Nucleus accumbens (tissue), 56 donors: ENCODE measurements at places on chromosomes 16 and 17.
A peak's percentile ranks its signal among the peaks of the same experiment; 100 is the strongest.

DNA sequence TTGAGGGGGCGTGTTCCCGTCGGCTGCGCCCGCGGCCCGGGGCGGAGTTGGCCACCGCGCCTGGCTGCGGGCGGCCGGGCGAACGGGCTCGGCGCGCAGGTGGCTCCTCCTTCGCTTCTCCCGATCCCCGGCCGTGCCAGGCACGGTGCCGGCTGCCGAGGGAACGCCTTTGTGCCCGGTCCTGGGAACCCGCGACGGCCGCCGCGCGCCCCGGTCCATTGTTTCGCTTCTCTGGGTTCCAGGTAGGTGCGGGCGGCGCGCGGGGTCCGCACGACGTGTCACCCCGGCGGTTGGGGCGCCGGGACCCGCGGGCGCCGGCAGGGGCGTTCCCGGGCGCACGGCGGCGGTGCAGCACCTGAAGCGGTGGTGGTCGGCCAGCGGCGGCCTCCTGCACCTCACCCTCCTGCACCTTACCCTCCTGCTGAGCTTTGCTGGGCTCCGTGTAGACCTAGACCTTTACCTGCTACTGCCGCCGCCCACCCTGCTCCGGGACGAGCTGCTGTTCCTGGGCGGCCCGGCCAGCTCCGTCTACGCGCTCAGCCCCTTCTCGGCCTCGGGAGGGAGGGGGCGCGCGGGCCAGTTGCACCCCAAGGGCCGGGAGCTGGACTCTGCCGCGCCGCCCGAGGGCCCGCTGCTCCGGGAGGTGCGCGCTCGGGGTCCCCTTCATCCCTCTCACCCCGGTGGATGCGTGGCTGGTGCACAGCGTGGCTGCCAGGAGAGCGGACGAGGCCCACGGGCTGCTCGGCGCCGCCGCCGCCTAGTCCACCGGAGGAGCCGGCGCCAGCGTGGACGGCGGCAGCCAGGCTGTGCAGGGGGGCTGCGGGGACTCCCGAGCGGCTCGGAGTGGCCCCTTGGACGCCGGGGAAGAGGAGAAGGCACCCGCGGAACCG lies 99.9 kb downstream of the EFCAB13 start:
- DNase-seq, result no peak

DNA sequence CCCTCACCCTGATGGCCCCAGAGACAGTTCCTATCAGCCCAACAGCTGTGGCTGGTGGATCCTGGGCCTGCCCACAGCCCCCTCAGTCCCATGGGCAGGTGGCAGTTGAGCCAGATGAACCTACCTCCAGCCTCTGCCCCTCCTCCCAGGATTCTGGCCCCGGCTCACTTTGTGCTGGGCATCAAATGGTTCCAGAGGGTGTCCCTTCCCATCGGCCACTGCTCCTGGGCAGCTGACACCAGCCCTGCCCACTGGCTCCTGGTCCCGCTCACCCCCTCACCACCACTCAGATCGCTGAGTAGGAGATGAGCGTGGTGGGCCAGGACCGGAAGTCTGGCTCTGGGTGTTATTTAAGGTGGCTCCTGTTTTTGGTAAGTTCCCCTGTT lies 2.0 kb downstream of the TTYH2 start:
- DNase-seq, result peak; percentile 71

DNA sequence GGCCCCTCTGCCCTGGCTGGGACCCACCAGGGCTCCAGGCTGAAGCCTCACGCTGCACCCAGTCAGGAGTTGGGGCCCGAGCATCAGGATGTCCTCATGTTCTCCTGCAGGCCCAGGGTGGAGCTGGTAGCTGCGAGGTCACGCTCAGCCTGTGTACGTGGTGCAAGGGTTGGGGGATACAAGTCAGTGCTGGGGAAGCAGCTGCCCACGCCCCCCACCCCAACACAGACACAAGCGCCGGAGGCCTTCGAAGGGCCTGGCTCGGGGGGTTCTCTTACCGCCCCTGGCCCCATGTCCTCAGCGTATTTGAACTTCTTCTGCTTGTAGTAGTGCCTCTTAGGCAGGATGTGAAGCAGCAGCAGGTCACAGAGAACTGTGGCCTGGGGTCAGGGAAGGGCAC lies 4.9 kb upstream of the CAMKK1 start:
- no peak for DNase-seq

- no peak for DNase-seq
Observed at GRCh38 chr17:35094902-35095301, 24.8 kb downstream of the RAD51D start.

DNA sequence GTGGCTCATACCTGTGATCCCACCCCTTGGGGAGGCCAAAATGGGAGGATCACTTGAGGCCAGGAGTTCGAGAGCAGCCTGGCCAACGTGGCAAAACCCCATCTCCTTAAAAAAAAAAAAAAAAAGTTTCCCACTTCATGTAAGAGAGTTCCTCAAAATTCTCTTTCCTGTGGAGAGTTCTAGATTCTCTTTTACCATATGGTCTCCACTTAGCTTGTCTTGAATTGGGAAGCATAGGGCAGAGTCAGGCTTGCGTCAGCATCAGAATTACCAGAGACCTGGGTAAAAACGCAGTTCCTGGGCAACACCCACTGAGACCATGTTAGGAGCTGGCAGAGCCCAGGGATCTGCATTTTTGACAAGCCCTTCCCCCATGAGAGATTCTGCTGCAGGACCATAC lies 158.4 kb downstream of the CCDC182 start:
- no peak for DNase-seq

GRCh38 chr17:18986541-18987229 lies 17.9 kb downstream of the FAM83G start:
- DNase-seq, result no peak
